ENCODE measurements at places on chromosomes 4 and X.

DNA sequence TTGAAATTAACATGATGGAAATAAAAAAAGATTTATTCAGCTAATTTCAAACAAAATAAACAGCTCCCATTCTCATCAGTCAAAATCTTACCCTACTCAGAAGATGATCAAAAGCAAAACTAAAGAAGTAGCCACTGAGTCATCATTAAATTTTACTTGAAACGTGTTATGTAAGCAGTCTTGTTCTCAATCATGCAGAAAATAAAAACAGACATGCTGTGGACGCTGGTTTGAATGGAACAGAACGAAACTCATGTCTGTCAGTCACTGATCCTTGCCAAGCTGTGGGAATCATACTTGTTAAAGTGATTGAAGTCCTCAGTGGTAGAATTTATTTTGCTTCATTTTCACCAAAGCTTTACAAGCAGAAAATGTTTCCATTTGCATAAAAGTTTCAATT is 77.2 kb upstream of the TLR3 start:
- DNase-seq = no peak

- DNase-seq = no peak
Measured at GRCh38 chr4:161189286-161190134, 974.3 kb downstream of the FSTL5 start.

GRCh38 chr4:24054910-24055309 is 165.1 kb upstream of the PPARGC1A start:
- DNase-seq = no peak

GRCh38 chrX:100194082-100194775 is 215.8 kb downstream of the PCDH19 start:
- DNase-seq = no peak

DNA sequence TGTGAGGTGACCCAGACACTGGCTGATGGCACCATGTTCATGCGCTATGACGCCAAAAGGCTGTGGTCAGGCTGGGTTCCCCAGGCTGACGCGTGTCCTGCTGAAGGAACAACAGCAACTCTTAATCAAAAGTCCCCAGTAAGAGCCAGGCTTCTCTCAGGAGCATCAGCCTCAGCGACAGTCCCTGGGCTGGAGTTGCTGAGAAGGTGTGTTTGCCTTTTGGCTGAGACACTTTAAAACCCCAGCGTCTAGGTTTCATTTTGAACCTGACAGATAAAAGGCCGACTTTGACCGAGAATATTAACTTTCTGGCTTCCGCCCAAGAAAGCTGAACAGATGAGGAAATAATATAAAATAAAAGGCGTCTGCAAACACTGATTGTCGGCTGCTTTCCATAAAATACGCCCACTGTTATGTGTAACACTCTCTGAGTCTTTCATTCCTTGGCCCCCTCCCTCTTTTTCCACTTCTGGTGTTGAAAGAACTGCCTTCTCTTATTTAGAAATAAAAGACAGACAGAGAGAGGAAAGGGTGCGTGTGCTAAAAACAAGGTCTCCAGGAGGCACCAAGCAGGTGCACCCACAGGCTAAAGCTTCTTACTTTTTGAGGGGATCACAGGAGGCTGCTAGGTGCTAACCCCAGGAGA is 373.6 kb downstream of the MID1IP1 start:
- peak; percentile 42 for DNase-seq

DNA sequence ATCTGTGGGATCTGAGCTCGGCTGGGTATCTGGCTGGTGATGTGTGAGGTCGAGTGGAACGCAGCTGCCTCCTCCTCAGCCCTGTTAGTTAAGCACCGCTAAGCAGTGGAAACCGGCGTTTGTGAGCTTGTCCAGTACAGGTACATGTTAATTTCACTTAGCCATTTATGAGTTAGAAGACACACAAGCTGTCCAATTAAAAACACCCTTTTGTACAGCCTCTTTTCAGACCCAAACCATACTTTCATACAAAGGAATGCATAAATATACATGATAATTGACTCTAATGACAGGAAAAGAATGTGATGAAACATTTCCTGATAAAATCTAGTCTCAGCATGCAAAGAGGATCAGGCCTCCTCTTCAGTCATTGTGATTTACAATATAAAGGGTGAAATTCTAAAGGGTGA is 163.6 kb upstream of the FAT1 start:
- no peak for DNase-seq

DNA sequence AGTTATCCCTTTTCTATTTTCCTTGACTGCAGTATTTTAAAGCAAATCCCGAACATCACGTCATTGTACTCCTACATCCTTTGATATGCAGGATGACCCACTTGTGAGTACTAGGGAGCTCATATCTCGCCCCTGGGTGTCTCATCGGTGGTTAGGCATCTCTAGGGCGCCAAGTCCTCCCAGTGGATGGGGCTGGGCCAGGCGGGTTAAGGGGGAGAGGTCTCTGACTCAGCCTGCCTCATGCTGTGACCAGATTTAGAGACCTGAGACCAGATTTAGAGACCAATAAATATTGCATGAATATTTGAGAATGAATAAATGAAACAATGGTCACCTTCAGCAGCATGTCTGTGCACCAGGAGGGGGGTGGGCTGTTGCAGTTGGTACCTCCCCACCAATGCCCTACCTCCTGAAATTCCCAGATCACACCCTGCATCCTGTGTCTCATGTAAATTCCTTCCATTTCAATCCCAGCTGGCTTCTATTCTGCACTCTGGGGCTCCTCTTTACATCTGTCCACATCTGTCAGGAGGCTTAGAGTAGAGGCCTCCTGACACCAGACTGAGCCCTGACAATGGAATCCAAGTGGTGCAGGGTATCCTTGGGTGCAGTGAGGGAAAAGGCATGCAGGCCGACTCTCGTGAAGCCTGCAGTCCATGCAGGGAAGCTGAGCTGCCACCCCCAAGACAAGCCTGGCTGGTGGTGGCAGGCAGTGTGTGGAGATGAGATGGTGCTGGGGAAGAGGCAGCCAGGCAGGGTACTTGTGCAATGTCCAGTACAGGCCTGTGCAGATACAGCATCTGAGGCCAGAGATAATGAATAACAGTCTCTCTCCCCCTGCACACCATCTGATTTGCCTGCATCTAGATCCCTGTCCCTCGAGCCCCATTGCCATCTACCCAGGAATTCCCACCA is 5.2 kb downstream of the APLN start:
- DNase-seq = no peak

GRCh38 chr4:83716874-83717273 is 181.0 kb downstream of the GPAT3 start:
- DNase-seq = no peak

DNA sequence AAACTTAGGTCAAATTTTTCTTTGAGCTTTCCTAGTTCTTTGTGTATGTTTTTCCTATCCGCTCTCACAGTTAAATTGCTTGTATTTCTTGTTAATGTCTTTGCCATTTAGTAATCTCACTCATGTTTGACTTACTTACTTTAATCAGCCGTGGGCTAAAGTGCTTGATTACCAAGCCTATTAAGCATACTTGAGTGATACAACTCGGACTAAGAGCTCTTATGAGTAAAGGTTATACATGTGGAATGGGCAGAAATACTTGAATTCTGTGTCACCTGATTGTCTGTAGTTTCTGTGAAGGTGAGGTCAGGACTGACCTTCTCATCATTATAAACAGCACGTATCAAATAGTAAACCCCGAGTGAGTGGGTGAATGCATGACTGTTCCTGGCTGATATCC is 664.5 kb downstream of the PDHA2 start:
- DNase-seq = no peak

DNA sequence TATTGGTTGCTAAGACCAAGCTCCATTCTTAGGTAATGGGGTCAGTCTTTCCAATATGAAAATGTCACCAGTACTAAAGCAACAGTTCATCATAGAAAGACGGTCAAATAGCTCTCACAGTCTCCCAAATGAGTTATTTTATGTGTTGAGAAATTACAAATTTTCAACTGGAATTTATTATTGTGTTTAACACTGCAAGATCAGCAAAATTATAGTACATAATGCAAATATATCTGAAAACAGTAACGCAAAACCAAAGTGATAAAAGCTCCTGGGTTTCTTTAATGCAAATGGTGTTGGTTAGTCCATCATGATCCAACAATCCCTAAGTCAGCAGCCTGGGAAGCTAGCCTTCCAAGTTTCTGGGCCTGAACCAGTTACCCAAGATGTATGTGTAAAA is 61.5 kb upstream of the EGFL6 start:
- DNase-seq = no peak

- no peak for DNase-seq
Measured at GRCh38 chrX:139091878-139092277, 380.4 kb upstream of the FGF13 start.

Measured in CD4-positive, alpha-beta T cell treated with Interleukin-15 for 4 hours (primary cell).